ENCODE measurements at places on chromosomes 3 and 15.

GRCh38 chr3:10780922-10781321, 35.1 kb upstream of the SLC6A11 start:
- DNase-seq = no peak

DNA sequence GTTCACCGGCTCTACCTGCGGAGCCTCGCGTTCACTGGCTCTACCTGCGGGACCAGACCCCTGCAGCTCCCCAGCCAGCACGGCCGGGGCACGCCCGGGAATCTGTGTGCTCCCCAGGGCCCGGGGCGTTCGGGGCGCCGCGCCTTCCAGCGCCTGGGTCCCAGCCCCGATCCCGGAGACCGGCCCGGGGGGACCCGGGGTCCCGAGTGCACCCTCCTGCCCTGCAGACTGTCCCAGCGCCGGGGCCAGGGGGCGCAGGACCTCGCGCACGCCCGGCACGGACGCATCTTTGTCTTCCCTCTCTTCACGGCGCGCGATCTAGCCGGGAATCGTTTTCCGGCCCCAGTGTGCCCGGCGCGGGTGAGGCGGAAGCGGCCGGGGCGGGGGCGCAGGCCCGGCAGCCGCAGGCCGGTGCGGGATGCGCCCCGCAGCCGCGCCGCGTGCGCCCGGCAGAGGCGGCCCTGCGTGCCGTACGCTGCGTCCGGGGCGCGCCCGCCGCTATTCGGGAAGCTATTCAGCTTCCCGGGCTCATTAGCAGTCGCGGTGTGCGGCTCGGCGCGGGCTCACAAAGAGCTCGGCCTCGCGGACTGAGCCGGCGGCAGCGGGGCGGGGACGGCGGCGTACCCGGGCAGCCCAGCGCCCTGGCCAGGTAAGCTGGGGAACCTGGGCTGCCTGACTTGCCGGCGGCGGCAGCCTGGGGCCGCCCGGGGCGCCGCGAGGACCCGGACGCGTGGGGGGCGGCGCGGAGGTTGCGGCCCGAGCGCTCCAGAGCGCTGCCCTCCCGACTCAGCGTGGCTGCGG, at the start of gene APBA2:
TSS of gene APBA2 (plus strand) at position 345 of the 801 bp plus-strand sequence. CDS start 167,911 bp downstream, outside the sequence.
- no peak for DNase-seq

GRCh38 chr15:100934726-100935125, 15.6 kb downstream of the LRRK1 start:
- DNase-seq = no peak

DNA sequence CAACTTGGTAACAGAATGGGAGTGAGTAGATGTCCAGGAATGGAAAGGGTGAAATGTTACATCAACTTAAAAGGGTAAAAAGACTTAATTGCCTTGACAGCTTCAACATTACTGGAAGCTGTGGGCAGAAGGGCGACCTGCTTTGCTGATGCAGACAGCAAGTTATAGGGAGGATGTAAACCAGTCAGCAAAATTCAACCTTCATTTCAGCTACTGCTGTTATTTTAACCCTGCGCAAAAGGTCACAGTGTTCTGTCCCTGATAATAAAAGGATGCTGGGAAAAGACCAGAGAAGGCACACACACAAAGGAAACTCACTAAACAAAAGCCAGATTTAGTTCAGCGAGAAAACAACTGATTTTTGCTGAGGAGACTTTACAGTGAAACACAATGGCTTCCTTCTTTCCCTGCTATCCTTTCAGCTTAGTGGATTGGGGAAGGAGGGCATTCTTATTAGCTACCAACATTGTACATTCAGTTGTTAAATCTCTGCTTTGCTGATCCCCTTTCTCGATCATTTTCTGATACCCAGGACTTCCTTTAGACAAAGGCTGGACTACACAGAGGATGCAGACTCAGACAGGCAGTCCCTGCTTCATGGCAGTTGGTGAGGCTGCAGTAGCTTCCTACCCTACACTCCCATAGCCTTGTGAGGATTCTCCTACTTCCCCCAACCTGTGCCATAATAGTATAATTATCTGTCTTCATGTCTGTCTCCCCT, 62.0 kb downstream of the P3H2 start:
- no peak for DNase-seq

GRCh38 chr15:72782274-72783003, 1.1 kb downstream of the ADPGK start:
- no peak for DNase-seq

- DNase-seq = no peak
These were observed 64.9 kb downstream of the TBC1D2B start for GRCh38 chr15:78012643-78013077.

DNA sequence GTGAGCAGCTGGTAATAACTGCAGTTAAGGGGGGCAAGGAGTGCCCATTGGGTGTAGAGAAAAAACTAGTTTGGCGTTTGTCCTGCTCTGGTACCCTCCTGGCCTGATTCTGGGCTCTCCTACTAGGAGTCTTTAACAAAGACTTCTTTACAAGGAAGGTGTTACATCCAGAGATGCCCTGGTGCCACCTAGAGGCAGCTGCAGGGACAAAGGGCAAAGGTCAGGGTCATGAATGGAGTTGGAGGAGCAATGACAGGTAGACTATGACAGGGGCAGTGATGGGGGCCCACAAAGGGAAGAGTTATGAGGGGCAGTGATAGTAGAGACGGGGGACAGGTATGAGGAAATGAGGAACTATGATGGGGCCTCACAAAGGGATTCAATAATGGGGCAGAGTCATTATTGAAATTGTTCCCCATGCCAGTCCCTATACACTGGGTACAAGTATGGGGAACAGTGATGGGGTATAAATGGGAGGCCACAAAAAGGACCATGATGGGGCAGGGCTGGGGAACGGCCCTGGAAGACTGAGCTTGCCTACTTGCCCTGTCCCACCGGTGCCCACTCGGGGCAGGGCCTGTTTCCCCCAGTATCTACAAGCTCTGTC, 7.9 kb downstream of the CCDC71 start:
- DNase-seq = no peak

GRCh38 chr3:41612853-41613252, 349.1 kb downstream of the ULK4 start:
- DNase-seq = no peak

DNA sequence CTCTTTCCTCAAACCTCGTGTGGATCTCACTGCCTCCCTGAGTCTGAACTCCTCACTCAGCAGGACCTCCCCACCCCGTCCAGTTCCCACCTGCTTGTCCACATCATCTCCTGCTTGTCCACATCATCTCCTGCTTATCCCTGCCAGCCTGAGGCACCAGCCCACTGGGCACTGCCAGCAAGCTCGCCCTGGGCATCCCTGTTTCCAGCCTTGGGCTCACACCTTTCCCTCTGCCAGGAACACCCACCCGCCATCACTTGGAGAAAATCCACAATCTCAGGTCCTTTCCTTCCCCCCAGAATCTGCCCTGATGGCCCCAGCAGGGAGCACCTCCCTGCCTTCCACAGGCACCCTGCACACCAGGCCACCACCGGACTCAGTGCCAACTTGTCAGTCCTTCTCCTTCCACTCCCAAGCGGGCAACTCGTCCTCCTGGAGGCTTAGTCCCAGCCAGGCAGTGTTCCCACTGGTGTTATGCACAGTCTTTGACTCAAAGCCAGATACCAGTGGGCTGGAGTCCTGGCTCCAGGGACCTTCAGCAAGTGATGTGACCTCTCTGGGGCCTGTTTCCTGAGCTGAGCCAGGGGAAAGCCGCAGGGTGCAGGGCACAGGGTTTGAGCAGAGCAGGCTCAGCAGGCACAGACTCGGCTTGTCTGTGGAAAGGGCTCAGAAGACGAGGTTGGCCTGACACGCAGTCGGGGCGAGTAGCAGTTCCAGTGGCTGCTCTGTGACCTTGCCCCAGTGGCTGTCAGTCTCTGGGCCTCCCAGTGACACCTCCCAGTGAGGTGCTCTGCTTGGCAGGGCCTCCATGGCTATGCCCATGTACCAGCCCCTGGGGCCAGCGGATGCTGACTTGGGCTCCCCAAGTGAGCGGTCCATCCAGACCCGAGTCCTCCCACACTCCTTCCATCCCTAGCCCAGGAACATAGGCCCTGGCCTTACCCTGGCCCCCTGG, 9.5 kb upstream of the MESP2 start:
- no peak for DNase-seq

DNA sequence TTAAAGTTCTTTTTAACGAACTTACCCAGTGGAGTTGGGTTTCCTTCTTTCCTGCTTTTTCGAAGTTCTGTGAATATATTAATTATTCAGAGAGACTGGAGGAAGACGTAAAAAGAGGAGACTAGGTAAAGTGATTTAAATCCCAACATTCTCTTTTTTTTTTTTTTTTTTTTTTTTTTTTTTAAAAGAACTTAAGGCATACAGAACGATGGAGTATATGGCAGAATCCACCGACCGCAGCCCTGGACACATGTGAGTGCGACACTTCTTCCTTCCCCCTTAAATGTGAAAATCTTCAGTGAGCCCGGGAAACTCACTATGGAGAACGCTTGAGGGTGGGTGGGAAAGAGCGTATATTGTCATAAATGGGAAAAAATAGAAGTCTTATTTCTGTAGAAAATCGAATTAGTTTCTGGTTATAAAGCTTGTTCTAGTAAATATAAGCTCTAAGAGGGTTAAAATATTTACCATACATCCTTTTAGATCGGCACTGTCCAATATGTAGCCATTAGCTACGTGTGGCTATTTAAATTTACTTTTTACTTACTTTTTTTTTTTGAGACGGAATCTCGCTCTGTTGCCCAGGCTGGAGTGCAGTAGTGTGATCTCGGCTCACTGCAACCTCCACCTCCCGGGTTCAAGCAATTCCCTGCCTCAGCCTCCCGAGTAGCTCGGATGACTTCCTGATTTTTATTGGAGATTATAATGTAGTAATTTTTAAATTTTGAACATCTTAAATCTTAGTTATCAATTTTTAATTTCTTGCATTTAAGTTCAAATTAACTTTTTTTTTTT, 892 bp downstream of the NMD3 start:
- DNase-seq = peak; percentile 20

DNA sequence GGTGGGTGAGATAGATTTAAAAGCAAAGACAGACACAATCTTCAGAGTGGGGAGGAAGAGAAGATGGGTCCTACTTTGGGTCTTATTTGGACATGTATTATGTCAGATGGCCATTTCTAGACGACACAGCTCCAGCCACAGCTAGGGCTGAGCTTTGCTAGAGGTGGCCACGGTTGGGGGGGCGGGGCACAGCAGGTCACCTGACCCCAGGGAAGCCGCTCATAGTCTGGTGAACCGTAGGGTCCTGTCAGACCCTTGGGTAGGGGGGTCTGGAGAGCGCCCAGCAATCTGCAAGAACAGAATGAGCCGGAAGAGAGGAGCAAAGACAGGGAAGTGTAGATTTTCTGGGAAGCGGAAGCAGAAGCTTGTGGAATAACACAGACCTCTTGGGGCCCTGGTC, 6.6 kb downstream of the EPB42 start:
- DNase-seq = no peak

- DNase-seq = no peak
These were observed 394.6 kb upstream of the RORA start for GRCh38 chr15:61623746-61624145.

DNA sequence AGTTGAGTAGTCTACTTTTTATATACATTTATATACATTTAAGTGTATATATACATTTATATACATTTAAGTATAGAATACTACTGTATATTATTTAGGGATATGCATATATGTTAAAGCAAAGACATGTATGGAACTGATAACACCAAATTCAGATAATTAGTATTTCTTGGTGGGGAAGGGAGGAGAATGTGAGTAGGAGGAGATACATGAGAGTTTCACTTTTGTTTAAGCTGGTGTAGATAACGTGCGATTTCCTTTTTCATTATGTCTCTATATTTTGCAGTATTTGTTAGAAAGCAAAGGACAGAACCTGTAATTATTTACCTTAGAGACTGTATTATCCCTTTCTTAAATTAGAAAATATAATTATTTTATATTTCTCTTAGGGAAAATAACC, 16.6 kb upstream of the NIT2 start:
- DNase-seq = no peak

- no peak for DNase-seq
These were observed 54.1 kb downstream of the TMEM44 start for GRCh38 chr3:194579091-194579606.

DNA sequence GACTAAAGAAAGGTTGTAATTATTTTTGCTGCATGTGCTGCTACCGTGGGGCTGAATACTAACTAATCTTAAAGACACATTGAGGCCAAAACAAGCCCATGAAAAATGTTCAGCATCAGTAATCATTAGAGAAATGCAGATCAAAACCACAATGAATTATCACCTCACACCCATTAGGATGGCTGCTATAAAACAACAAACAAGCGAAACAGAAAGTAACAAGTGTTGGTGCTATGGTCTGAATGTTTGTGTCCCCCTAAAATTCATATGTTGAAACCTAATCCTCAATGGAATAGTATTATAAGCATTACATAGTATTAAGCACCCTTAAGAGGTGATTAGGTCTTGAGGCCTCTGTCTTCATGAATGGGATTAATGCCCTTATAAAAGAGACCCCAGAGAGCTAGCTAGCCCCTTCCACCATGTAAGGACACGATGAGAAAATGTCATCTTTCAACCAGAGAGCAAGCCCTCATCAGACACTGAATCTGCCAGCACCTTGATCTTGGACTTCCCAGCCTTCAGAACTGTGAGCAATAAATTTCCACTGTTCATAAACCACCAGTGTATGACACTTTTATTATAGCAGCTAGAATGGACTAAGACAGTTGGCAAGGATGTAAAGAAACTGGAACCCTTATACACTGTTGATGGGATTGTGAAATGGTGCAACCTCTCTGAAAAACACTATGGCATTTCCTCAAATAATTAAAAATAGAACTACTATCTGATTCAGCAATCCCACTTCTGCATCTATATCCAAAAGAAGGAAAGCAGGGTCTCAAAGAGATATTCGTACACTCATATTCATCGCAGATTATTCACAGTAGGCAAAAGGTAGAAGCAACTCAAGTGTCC, 76.1 kb downstream of the REC114 start:
- DNase-seq = no peak

GRCh38 chr3:128081846-128082245, 29.6 kb downstream of the SEC61A1 start:
- no peak for DNase-seq

DNA sequence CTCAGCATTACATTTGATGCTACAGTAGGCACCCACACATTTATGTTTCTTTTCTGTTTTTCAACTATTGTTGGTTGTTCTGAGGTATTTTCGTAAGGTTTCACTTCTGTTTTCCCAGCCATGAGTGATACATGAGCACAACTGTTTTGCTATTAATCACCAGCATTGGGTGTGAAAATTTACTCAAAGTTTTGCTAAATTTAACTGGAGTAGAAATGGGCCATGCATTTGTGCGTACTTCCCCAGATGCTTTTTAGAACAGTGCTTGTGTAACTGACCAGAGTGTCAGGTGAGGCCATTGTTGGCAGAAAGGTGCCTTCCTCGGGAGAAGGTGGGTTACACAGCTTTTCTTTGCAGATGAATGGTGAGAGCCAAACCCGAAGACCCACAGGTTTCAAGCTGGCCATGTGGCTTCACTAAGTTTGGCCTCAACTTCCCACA, 70.4 kb downstream of the ST6GAL1 start:
- no peak for DNase-seq
